ENCODE measurements at places on chromosomes 5 and 9.

DNA sequence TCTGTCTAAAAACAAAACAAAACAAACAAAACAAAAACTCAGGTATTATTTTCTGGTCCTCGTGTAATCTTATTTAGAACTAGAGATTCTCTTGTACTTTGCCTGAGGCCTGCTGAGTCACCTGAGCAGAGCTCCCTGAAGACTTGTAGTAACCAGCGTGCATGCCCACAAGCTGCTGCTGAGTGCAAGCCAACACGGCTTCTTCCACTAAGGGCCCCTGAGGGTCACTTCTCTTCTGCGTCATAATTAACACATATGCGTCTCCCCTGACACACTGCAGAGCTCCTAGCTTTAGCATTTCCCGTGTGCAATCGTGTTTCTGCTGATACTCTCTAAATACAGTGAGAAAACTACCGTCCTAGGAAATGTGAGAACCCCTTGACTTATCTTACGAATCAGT is 10.9 kb upstream of the NDFIP1 start:
- DNase-seq: no peak

DNA sequence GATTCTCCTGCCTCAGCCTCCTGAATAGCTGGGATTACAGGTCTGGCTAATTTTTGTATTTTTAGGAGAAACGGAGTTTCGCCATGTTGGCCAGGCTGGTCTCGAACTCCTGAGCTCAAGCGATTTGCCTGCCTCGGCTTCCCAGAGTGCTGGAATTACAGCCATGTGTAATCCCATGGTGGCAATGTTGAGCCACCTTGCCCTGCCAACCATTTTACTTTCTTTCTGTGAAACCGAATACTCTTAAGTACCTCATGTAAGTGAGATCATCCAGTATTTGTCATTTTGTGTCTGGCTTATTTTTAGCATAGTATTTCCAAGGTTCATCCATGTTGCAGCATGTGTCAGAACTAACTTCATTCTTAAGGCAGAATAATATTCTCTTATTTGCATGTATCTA is 8.2 kb downstream of the PRRC2B start:
- no peak for DNase-seq

DNA sequence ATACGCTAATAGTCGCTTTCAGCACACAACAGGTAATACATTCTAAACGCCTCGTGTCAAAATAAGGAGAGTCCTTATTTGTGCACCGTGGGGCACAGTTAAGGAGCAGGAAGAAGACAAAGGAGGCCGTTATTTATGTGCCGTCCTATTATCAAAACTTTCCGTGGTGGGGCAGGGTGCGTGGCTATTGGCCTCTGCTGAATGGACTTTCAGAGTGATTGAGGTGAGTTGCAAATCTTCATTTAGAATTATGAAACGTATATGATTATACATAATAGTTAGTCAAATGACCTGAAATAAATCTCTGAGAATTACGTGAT is 833 bp downstream of the C5orf24 start:
- DNase-seq: no peak

GRCh38 chr5:175357995-175358394 is 86.0 kb downstream of the DRD1 start:
- no peak for DNase-seq

DNA sequence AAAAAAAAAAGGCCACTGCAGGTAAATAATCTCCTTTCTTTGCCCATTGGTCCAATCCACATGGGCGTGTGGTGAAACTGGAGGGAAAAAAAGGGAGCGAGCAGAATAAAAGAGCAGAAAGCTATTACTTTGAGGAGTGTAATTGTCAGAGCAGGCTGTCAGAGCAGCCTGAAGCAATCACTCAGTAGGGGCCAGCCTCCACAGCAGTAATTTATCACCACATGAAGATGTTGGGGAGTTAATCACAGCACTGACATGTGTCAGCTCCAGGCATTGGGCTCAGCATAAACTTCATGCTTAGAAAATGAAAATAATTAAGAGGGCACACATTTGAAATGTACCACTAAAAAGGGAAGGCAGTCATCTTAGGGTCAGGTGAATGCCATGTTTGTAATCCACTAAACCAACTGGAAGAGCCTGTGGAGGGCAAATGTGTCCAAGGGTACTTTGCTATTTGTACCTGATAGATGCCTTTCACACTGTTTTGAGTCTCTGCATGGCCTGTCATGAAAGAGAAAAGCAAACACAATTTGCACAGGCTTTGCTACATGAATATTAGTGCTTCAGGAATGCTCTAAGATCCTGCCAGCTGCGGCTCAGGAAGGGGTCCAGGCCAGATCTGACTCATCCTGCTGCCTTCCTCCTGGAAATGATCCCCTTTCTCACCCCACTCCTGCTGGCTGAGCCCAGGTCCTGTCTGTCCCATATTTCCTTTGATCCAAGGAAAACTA is 2.9 kb upstream of the PTGER4 start:
- DNase-seq: no peak

DNA sequence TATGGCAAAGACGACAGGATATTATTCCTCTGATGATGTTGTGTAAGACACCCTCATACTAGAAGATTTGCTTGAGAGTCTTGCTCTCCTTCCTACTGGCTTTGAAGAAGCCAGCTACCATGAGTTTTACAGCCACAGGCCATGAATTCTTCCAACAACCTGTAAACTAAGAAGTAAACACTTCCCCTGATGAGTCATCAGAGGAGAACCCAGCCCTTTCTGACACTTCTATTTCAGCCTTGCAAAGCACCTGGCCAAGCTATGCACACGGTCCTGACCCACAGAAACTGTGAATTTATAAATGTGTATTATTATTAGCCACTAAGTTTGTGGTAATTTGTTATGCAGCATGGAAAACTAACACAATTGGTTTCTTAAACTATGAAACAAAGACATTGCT is 288.8 kb upstream of the ADAMTSL1 start:
- no peak for DNase-seq

- no peak for DNase-seq
Observed at GRCh38 chr5:163105456-163105855, 331.9 kb upstream of the CCNG1 start.

DNA sequence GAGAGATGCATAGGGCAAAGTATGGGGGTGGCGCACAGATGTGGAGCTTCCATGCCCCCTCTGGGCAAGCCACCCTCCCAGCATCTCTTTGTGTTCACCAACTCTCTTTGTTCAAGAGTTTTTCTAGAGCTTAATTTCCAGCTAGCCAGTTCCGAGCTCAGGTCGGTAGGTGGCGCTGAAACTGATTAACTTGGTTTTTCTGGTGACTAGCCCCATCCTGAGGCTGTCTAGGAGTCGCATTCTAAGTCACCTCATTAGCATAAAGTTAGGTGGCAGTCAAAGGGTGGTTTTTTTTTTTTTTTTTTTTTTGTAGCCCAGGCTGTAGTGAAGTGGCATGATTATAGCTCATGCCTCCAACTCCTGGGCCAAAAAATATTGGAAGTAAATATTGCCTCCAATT is 476.4 kb downstream of the KDM4C start:
- no peak for DNase-seq

- no peak for DNase-seq
Observed at GRCh38 chr9:1271367-1271766, 221.2 kb downstream of the DMRT2 start.

DNA sequence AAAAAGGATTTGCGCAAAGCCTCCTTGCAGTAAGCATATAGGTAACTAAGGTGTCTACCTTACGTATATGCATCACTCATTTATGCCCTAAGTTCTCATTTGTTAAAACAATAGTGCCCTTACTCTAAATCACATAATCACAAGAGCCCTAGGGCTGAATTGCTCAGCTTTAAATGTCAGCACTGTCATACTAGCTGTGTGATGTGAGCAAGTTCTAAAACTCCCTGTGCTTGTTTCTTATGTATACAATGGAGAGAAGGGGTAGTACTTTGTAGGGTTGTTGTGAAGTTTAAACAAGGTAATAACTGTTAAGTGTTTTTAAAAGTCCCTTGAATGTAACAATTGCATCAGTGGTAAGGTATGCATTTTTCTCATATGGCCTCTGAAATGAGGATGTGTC is 169.5 kb upstream of the DMRT1 start:
- DNase-seq: no peak

DNA sequence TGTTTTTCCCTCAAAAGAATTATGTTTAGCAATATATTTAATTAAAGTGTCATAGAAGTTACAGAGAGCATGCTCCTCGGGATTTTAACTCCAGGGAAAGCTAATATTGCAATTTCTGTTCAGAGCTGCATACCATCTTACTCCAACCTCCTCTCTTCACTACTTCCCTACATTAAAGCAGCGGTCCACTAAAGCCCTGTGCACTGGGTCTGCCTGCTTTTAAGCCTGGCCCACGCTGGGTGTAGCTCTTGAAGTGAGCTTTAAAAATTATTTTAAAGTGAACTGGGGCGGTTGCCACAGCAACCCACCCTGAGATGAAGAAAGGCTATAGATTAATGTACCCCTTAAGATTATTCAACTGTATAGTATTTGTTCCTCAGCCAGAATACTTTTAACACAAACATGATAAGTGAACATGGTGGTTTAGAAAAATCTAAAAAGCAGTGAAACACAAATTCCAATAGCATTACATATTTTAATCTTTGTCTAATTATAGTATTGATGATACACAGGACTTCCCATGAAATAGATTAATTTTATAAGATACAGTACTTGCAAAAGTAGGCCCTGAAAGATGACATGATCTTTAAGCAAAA is 3.9 kb upstream of the MEF2C start:
- DNase-seq: no peak

DNA sequence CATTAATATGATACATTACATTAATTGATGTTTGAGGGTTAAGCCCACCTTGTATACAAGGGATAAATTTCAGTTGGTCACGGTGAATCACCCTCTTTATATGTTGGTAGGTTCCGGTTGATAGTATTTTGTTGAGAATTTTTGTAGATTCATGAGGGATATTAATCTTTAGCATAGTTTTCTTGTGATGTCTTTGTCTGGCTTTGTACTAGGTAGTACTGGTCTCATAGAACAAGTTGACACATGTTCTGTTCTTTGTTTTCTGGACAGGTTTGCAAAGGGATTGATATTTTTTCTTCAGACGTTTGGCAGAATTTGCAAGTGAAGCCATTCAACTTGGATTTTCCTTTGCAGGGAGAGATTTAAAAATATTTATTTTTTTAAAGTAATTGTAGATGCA is 49.1 kb upstream of the CLK4 start:
- no peak for DNase-seq

DNA sequence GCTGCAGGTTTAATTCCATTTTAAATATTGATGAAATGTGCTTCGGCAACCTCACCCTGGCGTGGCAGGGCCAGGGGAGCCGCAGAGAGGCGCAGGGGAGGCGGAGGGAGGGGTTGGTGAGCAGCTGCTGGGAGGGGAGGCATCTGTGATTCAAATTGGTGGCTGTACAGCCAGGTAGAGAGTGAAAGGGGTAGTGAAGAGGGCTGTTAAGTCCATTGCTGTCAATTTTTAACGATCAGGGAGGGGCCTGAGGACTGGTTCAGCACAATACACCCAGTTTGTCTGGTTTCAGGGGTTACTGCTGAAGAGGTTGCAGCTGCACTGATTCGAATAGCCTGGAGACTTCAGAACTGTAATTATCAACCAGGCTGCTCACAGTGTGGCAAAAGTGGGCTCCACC is 31.3 kb downstream of the LHX6 start:
- DNase-seq: no peak

GRCh38 chr5:139652788-139653241 is 4.7 kb downstream of the CXXC5 start:
- DNase-seq: peak; percentile 70

DNA sequence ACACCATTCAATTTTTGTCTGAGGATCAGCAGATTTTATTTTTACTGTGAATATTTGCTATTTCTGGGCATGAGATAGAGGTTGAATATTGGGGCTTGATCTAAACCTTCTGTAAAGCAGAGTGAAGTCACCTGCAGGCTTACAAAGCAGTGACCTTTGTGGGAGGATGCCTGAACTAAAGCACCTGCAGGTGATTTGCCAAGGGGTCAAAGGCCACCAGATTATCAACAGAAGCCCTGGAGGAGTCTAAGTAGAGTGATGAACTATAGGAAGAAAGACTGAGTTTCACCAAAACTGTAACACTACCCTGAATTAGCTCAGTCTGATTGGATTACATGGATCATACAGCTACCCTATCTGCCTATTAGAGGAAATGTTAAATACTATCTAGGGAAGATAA is 144.3 kb upstream of the PRLR start:
- no peak for DNase-seq

- no peak for DNase-seq
Observed at GRCh38 chr5:169080448-169080911, 220.5 kb downstream of the SLIT3 start.

- DNase-seq: no peak
Observed at GRCh38 chr5:19125956-19126713, 861.9 kb downstream of the CDH18 start.

DNA sequence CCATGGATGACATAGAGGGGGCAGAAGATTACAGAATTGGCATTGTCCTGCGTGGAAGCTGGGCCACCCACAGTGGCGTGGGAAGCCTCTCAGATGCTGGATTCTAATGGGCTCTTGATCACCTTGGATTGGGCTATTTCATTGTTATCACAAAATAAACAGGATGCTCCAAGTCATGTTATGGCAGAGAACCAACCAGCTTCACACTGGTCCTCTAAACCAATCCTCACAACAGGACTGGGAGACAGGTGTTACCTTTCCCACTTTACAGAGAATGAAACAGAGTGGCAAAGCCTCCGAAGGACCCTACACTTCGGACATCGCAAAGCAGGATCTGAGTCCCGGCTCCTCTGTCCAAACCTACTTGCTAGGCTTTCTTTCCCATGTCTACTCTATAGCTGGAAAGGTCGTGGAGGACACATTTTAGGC is 455 bp upstream of the SMIM3 start:
- no peak for DNase-seq

DNA sequence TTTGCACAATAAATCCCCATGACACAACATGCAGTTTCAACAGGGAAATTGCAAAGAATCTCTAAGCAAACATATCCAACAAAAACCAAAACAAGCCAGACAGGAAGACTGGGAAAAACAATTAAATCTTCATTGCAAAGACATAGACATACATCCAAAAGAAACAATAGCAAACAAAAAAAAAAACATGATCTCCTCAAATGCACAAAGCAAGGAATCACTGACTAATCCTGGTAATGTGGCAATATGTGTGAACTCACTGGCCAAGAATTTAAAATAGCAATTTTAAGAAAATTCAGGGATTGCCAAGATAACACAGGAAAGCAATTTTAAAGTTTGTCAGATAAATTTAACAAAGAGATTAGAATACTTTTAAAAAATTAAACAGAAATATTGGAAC is 520.1 kb upstream of the SMC2 start:
- no peak for DNase-seq

GRCh38 chr5:102218159-102218558 is 77.9 kb downstream of the SLCO4C1 start:
- DNase-seq: no peak
